ENCODE measurements at places on chromosomes 5 and 9.
A peak's percentile ranks its signal among the peaks of the same experiment; 100 is the strongest.

GRCh38 chr9:127223266-127223665 lies 41.3 kb upstream of the GARNL3 start:
- no peak for DNase-seq

GRCh38 chr5:38752622-38753021 lies 93.2 kb upstream of the OSMR start:
- DNase-seq = no peak

- DNase-seq = no peak
These were observed 431.6 kb downstream of the DTWD2 start for GRCh38 chr5:118556792-118557191.

DNA sequence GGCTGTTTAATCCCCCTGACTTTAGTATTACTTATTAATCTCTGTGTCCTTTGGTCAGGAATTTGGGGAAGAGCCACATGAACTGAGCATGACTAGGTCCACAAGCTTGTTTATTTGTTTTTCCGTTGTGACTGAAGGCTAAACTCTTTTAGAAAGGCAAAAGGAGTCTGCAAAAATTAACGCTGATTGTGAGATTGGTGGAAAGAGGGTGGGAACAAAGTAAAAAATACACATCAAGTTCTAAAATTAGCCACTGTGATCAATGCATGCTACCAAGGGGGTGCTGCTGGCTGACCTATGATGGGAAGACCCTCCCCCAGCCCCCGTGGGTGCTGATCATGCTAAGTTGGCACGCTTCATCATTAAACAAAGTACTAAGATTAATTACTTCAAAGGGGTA lies 356.8 kb downstream of the ADGRV1 start:
- no peak for DNase-seq

- DNase-seq = no peak
These were observed 135.9 kb upstream of the OTULINL start for GRCh38 chr5:14445576-14446290.

GRCh38 chr5:17129093-17129849 lies 88.2 kb upstream of the BASP1 start:
- no peak for DNase-seq

GRCh38 chr9:137148242-137148641 lies 9.3 kb downstream of the GRIN1 start:
- no peak for DNase-seq

DNA sequence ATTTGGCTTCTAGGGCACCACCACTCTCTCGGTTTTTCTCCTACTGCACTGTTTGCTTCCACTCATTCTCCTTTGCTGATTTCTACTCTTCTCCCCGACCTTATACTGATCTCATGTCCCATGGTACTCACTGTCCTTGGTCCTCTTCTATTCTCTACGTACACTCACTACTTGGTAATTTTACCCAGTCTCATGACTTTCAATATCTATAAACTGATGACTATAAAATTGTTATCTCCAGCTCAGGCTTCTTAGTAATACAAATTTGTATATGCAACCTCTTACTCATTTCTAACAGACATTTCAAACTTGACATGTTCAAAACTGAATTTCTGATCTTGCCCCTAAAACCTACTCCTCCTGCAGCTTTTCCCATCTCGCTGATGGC lies 4.1 kb downstream of the RAPGEF6 start:
- no peak for DNase-seq

DNA sequence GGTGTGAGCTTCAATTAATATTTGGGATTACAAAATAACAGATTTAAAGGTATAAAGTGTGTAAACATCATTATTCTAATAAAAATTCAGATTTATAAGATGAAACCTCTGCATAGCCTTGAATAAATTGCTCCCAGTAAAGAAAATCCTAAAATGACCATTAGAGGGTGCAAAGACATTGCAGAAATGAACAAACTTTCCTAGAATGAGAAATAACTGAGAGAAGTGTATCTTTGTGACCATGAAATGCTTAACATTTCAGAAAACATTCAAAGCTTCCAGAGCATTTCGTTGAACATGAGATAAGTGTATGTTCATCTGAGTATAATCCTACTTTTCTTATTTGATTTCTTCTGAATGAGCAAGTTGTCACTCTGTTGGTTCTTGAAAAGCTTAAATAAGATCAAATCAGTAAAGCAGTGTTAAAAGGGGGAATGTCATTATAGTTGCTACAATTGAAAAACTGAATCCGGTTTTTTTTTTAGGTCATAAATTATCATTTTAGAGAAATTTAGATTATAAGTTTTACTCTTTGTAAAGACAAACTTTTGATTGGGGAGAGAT lies 24.7 kb upstream of the NUDT12 start:
- peak; percentile 78 for DNase-seq

GRCh38 chr5:3030511-3031165 lies 279.2 kb upstream of the IRX2 start:
- no peak for DNase-seq

- DNase-seq = no peak
These were observed 239.9 kb downstream of the ATPSCKMT start for GRCh38 chr5:10009802-10010201.

GRCh38 chr9:108972186-108972585 lies 38.0 kb downstream of the ABITRAM start:
- DNase-seq = no peak

- no peak for DNase-seq
These were observed 46.5 kb downstream of the PPP1R2B start for GRCh38 chr5:156896546-156896945.

DNA sequence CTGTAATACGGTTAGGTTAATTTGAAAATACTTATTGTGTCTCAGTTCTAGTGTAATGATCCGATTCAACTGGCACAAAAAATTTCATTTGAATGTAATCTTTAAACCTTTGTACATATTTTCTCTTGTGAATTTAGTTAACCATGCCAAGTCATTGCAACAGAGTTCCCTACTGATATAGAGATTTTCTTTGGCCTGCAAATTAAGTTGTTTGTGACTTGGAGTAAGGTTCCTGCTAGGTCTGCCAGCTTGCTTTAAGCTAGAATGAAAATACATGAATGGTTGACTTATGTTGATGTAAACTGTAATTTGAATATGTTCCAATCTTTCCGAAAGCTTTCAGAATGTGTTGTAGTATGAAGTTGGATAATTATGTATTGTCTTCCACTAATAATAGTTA lies 1004.1 kb upstream of the EDIL3 start:
- DNase-seq = no peak

DNA sequence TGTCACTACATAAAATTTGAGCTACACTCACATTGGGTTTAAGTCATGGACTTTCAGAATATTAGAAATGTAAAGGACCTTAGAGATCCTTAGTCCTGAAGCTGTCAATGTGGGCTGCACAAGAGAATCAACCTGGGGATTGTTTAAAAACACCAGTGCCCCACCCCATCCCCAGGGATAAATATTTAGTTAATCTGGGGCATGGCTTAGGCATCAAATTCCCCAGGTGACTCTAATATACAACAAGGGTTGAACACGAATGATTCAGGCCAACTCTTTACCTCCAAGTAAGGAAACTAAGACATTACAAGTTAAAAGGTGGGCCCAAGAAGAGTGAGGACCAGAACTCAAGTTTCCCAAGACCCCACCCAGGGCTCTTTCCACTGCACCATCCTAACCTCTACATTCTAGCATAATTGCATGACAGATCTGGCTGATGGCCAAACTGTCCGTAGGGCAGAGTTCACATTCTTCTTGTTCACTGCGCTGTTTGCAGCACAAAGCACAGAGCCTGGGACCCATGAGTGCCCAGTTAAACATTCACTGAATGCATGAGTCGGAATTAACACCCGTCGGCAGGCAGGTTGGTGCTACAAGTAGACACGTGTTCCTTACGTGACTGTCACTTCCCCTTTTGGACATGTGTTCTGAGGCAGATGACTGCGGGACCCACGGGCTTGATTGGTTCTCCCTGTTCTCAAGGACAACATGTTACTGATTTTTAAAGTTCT lies 25.2 kb downstream of the CYFIP2 start:
- DNase-seq = peak; percentile 35

GRCh38 chr9:28260330-28260729 lies 687.0 kb upstream of the C9orf72 start:
- no peak for DNase-seq

DNA sequence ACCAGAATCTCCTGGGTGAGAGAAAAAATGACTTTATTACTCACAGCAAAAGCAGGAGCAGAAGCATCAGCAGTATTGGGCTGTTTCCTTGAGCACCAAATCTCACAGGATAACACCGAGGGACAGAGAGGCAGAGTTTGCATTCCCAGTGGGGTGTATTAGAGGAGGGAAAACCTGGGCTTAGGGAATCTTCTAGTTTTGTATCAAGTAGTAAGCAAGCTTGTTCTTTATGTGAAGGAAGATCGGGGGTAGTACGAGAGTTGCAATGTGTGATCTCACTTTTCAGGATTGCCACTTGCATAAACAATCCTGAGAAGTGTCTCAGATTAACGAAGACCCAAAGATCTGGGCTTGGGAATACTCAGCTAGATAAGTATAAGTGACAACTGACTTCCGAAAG lies 1163.0 kb downstream of the TAF11L14 start:
- DNase-seq = no peak

GRCh38 chr9:116979456-116979855 lies 292.4 kb downstream of the TRIM32 start:
- DNase-seq = peak; percentile 7

DNA sequence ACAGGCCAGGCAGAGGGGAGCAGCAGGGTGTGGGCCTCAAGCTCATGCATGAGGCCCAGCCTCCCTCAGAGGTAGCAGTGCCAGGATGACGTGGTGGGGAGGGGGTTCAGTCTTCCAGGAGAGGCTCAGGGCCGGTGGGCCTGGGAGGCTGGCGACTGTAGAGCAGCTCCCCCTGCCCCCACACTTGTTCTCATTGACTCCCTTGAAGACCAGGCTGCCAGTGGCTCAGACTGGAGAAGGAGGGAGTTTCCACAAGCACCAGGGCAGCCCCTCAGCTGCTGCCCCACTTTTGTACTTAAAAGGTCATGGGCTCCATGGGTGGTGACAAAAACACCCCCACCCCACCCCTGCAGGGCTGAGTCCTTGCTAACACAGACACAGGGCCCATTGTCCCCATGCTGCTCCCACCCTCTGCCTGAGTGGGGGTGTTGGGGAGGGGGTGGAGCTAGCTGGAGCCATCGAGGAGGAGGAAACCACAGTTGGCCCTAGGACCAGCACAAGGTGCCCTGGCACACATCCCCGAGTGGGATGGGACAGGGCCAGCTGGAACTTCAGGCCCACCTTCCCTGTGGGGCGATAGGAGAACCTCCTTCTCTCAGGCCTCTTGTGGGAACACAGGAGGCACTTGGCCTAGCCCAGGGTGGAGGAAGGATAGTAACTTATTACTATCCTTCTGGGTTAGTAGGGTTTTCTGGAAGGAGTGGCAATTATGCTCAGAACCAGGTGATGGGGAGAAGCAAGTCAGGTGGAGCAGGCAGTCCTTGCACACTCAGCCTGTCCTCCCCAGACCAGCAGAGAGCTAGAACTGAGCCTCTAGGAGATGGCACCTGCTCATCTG lies 10.7 kb downstream of the PDLIM4 start:
- DNase-seq = no peak

DNA sequence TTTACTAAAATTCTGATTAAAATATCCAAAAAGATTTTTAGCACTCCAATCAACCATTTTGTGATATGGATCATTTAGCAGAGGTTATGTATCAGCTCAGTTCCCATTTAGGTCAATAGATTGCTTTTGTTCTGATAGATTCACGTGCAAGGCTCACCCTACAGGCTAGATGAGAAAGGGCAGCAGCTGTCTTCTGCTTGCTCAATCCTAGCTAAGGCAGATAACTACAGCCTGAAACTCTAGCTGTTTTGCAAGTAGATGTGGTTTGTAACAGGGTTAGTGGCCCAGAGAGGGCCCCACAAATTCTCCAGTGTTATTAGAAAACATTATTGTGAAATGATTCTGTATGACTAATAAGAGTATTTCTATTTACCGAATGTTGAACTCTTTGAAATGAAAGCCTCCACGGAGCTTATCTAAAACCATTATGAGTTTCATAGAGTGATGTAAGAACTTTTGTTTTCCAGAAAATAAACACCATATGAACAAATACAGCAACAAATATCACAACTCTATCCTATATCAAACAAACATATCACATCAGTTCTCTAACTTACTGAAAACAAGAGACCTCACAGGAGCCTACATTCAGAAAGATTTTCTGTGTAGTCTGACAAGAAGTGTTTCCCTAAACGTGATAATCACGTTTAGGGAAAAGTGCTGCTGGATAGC lies 841.9 kb upstream of the ACO1 start:
- DNase-seq = peak; percentile 48

GRCh38 chr5:131211669-131212068 lies 40.9 kb downstream of the LYRM7 start:
- no peak for DNase-seq

DNA sequence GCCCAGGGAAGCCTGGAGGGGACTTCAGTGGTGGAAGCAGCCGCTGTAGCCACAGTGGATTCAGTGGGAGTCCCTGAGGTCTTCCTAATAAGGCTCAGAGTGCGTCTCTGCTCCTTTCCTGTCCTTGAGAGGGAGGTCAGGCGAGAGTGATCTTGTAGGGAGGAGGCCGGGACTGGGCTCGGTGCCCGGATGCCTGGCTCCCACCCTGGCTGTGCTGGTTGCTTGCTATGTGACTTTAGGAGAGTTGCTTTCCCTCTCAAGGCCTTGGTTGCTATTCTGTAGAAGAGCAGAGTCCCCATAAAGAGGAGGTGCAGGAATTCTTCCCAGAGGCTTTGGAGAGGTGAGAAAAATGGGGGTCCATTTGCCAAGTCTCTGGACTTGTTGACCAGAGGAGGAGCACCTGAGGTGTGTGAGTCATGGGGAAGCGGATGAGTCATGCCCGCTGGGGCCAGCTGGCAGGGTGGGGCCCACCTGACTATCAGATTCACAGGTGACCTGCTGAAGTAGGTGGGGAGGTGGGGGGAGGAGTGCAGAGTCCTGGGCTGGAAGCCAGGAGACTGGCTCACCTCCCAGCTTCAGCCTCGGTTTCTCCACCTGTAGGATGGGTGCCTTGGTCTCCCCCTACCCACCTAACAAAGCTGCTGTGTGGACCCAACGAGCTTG lies 13.8 kb downstream of the GSN start:
- DNase-seq = no peak

DNA sequence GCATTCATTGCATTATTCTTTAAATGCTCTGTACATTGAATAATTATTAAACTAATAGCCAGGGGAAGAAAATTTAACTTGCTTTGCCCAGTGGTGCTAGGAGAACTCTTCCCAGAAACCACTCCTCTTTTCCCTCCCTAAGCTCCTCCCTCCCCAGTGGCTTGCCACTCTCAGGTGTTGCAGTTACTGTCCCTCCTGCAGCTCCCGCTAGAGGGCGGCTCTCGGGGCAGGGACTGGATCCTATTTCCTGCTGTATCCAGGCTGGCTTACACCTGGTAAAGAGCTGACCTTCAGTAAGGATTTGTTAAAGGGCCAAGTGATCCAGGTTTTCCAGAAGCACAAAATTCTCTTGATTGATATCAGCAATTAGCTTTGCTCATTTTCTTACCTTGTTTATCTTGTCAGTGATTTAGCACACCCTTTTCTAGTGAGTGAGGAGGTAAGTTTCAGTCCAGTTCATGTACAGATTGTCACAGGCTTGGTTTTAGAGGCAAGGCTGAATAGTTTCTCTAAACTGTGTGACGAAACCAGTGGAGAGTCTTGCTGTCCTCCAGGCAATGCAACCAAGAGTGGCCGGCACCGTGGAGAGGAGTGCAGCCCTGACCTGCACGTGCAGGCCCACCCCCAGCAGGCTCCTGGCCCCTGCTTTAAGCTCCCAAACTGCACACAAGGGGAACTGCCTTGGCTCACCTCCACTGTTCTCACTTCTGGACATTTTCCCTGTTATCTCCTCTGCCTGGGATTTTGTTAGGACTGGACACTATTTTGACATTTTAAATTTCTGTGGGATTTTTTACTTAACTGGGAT lies 423.8 kb downstream of the SPOCK1 start:
- peak; percentile 51 for DNase-seq

- DNase-seq = no peak
These were observed 301.9 kb downstream of the RASEF start for GRCh38 chr9:82761027-82761426.

GRCh38 chr9:130149654-130150286 lies 22.4 kb upstream of the NCS1 start:
- DNase-seq = no peak

Measured in OCI-M1 (cell line).